ENCODE measurements at places on chromosomes 4 and X.
A peak's percentile ranks its signal among the peaks of the same experiment; 100 is the strongest.

DNA sequence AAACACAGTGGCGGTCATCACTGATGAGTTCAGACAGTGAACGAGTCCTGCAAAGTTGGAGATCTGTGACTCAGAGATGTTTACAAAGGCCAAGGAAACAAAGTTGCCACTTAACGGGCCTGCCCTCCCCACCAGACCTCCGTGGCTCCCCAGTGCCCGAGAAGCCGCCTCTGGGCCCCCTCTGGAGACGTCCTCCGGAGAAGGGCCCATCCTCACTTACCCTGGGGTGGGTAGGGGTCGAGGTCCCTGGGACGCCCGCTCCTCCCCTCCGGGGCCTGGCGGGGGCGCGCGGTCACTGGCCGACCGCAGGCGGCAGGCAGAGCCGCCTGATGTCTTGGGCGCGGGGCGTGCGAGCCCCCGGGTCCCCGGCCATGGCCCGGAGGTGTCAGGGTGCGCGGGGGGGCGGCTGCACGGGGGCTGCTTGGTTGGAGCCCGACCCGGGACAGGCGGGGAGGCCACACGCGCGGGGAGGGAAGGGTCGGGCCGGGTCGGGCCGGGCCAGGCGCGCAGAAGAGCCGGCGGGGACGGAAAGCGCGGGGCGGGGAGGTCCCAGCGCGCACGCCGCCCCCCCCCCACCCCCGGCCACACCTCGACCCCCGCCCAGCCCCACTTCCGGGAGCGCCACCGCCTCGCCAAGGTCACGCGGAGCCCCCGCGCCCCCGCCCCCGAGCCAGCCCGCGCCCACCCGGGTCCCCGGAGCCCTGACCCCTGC, 529 bp downstream of the DHRSX start:
- DNase-seq = peak; percentile 70

GRCh38 chrX:31323658-31324057, 251.8 kb upstream of the FTHL17 start:
- DNase-seq = no peak

GRCh38 chrX:1213971-1214370, 1.5 kb upstream of the CRLF2 start:
- DNase-seq = no peak

GRCh38 chr4:121071640-121072223, 603 bp downstream of the NDNF start:
- DNase-seq = no peak

DNA sequence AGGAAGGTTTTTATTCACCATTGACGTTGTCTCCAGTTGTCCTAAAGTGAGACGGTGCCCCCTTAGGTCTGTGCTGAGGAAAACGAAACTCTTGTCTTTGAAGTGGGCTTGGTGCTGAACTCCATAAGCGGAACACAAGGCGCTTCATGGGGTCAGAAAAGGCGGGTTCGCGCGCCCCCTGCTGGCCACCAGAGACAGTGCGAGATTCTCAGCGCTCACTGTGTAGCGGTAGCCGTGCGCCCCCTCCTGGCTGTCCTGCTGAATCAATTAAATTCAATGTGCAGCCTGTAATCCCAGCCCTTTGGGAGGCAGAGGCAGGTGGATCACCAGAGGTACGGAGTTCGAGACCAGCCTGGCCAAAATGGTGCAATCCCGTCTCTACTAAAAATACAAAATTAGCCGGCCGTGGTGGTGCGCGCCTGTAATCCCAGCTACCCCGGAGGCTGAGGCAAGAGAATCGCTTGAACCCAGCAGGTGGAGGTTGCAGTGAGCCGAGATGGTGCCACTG, 64.1 kb downstream of the RLIM start:
- peak; percentile 69 for DNase-seq

DNA sequence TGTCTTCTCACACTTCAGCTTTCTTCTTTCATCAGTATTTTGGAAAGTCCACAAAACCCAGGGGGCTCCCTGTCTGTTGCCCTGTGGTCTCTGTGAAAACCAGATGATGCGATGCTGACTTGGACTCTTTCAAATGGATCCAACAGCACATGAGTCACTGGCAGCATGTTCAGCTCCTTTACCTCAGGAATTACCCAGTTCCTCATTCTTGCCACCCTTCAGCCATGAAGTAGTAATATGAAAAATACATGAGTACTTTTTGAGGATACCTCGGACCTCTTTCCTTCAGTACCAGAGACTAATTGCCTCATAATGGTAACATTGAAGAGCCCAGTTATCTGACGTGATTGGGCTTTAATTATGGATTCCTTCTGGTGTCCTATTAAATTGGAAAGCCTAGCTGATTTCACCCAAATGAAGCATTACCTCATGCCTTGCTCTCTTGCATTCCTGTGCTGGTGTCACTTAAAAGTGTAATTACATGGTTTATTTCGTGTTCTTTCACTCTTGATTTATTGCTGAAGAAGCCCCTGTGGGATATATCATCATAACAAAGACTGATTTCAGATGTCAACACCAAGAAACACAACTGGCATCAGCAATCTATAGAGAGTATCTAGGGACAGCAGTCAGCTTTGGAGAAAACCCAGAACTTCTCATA, 63.4 kb downstream of the NFKB1 start:
- DNase-seq = no peak

GRCh38 chrX:118652717-118653116, 74.7 kb upstream of the IL13RA1 start:
- no peak for DNase-seq

- no peak for DNase-seq
These were observed 518.2 kb upstream of the HTR2C start for GRCh38 chrX:114065577-114066223.

GRCh38 chr4:178937130-178937529, 1494.9 kb upstream of the AGA start:
- DNase-seq = no peak

- no peak for DNase-seq
These were observed 18.0 kb downstream of the FAM9A start for GRCh38 chrX:8783097-8783713.

DNA sequence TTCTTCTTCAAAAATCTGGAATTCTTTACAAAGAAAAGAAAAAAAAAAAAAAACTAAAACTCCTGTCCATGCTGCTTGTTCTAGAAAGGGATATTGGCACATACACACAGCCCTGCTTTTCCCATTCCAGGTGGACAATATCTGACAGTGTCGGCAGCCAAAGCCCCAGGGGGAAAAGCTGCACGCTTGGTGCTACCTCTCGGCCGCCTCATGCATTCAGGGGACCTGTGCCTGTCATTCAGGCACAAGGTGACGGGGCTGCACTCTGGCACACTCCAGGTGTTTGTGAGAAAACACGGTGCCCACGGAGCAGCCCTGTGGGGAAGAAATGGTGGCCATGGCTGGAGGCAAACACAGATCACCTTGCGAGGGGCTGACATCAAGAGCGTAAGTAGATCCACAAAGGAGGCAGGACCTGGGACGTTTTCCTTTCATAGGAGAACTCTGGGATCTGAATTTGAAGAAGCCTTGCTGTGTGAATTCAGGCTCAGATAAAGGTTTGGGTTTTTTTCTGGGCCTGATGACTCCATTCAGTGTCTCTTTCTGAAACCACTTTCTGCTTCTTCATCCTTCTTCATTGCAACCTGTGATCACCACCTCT, 71.9 kb downstream of the NPNT start:
- DNase-seq = peak; percentile 9

DNA sequence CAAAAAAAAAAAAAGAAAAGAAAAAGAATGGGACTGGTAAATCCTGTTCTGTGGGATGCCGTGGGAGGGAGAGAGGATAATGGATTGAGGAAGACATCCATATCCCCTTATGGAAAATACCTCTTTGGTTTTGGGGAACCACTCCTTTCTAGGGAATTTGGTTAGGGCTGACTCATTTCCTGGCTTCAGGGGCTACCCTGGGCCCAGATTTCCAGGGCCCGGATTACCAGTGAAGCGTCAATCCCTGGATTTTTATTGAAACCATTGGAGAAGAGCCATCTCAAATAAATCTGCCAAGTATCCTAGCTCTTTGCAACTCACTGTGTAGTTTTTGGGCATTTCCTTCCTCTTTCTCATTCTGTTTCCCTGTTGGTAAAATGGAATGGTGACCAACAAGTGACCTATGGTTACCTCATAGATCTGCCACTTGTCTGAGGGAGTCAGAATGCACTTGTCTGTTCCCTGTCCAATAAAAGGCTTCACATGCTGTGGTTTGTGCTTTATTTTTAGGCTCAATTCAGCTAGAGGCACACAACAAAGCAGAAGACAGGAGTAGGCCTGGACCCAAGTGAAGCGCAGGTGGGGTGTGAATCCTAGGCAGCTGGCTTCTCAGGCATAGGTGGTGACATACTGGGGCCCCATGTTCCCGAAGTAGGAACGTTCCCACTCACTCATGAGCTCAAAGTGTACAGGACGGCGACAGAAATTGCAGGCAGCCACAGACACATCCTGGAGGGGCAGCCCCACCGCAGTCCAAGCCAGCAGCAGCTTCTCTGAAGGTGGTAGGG, 8.6 kb downstream of the APEX2 start:
- DNase-seq = no peak

- no peak for DNase-seq
These were observed 21.4 kb upstream of the CLGN start for GRCh38 chr4:140448830-140449229.

GRCh38 chrX:64191281-64192010, 14.1 kb downstream of the AMER1 start:
- DNase-seq = no peak

DNA sequence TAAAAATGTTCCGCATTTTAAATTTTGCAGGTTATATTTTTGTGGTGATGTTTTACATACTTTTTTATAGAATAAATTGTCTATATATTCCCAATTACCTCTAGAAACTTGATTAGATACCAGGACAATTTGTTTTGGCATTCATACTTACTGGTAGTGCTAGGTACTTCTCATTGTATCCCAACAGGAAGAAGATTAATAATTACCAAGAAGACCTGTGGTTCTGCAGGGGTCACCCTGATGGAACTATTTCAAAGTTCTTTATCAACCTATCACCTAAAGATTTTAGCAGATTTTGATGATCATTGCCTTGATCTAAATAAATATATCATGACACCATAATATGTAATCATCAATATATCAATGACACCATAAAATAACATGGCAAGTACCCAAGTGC, 22.5 kb upstream of the FAM9A start:
- no peak for DNase-seq

GRCh38 chrX:23699636-23700194, 32.4 kb downstream of the PRDX4 start:
- no peak for DNase-seq

- peak; percentile 48 for DNase-seq
These were observed 64.3 kb upstream of the WDR17 start for GRCh38 chr4:176001151-176002006.

DNA sequence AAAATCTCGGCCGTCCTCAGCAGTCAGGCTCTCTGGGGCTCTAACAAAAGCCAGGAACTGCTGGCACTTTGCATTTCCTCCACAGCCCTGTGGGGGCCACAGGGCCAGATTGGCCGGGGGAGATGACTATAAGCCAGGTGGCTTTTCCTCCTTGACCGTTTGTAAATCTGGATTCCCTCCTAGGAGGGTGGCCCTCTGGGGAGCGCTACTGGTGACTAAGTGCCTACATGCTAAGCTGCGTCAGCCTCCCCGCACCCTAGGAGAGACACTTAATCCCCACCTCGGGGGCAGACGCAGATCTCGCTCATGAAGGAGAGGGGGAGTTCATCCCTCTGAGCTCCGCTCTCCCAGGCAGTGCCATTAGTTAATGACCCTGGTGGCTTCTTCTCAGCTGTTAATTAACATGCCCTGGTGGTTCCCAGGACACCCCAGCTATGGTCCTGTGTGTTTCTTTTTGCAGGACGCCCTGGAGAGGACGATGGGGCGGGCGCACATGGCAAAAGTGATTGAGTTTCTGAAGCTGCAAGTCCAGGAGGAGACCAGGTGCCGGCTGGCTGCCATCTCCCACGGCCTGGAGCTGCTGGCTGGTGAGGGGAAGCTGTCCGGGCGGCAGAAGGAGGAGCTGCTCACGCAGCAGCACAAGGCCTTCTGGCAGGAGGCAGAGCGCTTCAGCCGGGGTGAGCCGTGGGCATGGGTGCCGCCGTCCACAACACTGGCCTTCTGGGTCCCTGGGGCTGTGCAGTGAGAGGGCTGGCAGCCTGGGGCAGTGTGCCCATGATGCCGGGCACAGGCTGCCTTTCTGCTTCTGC, 41.6 kb downstream of the EVC start:
- DNase-seq = no peak

DNA sequence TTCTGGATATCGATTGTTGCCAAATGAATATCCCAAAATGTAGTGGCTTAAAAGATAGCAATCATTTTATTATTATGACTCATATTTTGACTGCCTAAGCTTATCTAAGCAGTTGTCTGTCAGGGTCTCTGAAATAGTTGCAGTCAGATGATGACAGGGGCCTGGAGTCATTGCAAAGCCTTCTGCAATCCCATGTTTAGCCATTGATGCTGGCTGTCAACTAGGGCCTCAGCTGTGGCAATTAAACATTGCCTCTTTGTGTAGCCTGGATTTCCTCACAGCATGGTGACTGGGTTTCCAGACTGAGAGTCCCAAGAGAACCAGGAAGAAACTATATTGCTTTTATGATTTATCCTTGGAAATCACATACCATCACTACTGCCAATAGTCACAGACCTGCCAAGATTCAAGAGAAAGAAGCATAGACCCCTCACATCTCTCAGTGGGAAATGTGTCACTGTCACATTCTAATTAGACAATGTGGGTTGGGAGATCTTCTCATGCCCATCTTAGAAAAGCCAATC, 227.3 kb upstream of the NOCT start:
- no peak for DNase-seq

GRCh38 chr4:113450295-113451080, 311.1 kb downstream of the CAMK2D start:
- DNase-seq = no peak

- DNase-seq = no peak
These were observed 59.7 kb upstream of the WDR44 start for GRCh38 chrX:118286066-118286762.

DNA sequence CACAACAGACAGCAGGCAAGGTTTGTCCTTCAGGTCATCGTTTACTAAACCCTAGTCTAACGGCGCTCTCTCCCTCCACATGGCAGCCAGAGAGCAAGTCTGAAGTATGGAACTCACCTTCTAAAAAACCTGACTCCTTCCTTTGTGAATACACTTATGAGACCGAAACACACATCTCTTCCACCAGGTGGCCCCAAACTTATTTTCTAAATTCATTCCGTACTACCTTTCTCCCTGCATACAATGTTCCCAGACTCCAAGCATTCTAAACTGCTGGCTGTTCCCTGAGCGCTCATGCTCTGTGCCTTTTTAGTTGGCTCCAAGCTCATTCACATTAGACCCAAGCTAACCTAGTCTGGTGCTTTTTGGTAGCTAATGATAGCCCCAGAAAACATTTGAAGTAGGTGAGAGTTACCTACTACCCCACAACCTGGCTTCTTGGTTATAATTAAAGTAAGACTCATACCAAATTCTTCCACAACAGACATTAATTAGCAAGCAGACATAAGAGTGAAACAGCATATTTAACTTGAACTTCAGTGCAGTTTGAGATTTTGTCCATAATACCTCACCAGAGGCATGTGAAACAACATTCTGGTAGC, 67.6 kb upstream of the DCLK2 start:
- peak; percentile 14 for DNase-seq

DNA sequence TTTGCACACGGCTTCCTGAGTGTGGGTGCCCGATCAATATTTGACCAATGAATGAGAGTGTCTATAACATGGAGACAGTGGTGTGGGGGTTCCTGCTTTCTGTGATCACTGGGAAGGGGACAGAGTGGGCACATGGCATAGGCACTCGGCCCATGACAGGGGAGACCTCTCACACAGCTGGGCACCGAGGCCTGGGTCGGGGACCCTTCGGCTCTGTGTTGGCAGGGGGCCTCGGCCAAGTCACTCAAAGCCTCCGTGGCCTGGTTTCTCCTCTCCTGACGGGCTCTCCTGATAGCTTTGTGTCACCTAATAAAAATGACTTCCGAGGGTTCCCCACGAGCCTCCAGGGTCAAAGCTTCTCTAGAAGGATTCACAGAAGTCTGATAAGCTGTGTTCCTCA, 43.9 kb upstream of the PSAPL1 start:
- DNase-seq = no peak
